ENCODE measurements at places on chromosomes 6 and 20.

DNA sequence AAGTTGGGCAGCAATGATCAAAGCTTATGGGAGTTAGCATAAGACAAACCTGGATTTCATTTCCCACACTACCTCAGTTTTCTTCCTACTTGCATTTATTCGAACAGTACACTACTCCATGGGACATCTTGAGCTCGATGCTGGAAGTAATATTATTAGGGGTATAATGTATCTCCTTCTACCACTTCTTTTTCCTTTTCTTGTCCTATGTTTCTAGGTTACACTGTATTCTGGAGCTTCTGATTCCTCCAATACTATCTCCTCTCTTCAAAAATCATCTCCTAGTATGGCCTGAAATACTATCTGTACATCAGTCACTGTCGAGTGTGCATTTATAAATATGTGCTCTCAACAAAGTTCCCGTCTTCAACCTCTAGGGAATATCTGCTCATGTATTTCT, 124.4 kb downstream of the MAP7 start:
- no peak for DNase-seq

GRCh38 chr6:27183060-27183832, 64.3 kb upstream of the PRSS16 start:
- DNase-seq = no peak

DNA sequence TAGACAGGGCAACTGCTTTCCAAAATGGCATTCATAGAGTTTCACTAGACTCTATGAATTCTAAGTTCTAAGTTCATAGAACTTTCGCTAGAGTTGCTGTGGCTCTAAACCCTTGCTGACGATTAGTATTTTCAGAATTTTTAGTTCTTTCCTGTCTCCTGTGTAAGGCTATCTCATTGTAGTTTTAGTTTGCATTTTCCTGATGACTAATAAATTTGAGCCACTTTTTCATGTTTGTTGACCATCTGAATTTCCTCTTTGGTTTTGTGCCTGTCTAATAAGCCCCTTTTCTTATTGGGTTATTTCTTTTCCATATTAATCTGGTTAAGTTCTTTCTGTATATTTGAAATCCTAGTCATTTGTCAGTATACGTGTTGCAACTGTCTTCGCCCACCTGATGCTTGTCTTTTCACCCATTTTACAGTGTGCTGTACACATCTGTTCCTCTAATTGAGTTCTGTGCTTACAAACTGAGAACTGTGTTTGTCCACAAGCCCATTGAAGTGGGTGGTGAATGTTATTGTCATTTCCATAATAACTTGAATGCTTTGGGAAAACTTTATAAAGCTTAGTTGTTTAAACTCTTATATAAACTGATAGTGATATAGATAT, 177.7 kb upstream of the CDYL start:
- no peak for DNase-seq

DNA sequence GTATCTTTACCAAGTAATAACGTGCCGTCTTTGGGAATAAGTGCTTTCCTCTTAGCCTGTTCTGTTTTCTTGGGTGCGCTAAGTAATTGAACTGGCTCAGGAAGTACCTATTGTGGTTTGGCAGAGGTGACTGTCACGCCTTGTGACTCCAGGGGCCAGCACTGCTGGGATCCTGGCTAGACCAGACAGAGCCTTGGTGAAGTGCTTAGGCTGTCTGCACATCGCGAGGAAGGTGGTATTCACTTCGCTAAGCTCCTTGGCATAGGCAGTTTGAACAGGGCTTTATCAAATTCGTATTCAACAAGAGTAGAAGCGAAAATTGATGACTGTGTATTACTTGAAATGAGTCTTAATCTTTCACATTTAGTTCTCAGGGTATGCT, 17.6 kb downstream of the PRDM1 start:
- no peak for DNase-seq

Measured in D721Med (cell line).